ENCODE measurements at places on chromosomes 2 and 18.
A peak's percentile ranks its signal among the peaks of the same experiment; 100 is the strongest.

- DNase-seq, result no peak
These were observed 27.0 kb downstream of the TFPI start for GRCh38 chr2:187527262-187527661.

DNA sequence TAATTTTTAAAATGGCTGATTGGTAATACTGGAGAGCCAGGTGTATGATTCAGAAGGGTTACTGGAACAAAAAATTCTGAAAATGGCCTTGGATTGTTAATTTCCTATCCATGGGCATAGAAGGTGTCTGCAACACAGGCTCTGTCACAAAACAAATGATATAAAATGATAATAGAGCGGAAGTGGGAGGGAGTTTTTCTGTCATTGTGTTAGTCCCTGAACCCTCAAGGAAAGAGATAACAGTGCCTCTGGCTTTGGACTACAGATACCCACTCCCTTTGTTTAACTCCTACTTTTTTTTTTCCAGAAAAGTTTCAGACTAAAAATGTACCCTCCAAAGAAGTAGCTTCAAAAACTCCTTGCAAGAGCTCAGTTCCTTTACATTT, 28.0 kb upstream of the YES1 start:
- DNase-seq, result no peak

DNA sequence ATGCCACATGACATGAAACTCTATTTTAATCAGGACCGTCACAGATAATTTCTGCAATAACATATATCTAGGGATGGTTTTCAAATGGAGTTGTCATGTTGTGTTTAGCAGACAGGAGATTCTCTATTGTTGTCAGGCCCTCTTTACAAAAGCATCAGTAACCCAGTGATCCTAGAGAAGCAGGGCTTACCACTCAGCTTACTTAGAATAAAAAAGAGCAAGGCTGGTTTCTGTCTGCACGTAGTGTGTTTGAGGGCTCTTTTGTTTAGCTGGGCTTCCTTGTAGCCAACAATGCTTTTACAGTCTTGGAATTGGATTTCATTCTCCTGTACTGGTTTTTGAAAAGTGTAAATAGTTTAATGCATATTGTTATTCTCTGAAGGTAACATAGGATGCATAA, 210.5 kb upstream of the NRP2 start:
- DNase-seq, result no peak

DNA sequence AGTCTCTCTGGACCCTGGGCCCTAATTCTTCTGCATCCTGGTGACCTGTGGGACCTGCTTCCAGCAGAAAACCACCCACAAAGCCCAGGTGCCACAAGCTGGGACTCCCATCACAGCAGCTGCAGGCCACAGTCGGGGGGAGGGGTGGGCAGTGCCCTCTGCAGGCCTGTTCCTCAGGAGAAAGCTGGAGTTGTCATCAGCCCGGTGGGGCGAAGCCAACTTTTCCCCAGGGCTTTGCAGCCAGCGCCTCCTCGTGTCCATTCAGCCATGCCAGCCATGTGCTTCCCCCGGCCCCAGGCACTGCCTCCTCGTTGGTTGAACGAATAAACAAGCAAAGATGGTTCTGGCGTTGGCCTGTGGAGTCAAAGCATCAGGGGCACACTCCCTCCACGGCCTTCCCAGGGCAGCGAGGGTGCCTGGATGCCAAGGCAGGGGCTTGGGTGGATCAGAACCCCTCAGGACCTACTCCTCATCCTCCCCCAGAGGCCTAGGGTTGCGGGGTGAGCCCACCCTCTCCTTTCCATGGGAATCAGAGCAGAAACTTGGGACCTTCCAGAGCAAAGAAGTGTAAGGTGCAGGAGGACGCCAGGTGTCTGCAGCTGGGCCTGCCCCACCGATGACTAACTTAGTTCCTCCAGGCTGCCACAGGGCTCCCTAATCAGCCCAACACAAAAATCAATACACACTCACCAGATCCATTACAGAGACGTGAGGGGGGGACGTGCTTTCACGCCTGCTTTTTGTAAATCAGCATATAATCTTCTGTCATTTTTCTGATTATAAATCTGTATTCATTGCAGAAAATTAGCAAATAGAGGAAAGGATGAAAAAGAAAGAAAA, 75.7 kb upstream of the RAB6C start:
- DNase-seq, result peak; percentile 42

DNA sequence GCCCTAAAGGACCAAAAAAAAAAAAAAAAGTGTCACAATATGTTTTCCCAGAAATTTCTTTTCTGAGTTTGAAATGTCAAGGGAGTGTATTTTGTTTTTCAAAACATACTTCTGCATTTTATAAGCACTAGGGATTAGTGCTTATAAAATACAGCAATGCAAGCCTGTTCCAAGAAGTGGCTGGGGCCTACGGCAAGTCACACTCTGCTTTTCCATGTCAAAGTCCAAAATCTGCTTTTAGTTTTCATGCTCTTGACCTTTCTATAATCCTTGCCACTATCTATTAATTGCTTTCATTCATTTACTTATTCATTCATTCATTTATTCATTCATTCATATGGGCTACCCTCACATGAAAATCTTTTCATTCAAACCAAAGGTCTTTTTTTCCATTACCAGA, 100.1 kb upstream of the UXS1 start:
- DNase-seq, result no peak

DNA sequence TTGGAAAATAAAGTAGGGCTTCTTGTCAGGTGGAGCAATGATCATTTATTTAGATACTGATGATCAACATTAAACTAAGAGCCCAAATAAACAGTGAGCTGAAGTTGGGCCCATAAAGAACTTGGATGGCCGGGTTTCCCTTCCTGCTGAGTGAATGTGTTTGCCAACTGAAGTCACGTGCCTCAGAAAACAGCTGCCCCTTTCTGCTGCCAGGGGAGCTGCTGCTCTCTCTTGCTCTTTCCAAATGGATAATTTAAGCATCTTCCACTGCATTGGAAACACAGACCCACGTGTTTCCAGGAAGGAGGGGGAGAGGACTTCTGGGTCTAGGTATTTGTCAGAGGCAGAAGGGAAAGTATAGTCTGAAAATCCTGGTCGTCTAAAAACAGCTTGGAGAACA, 22.9 kb upstream of the NCKAP5 start:
- peak; percentile 74 for DNase-seq
